CD8-positive, alpha-beta memory T cell (primary cell): ENCODE measurements at places on chromosomes 16 and 17.
A peak's percentile ranks its signal among the peaks of the same experiment; 100 is the strongest.

DNA sequence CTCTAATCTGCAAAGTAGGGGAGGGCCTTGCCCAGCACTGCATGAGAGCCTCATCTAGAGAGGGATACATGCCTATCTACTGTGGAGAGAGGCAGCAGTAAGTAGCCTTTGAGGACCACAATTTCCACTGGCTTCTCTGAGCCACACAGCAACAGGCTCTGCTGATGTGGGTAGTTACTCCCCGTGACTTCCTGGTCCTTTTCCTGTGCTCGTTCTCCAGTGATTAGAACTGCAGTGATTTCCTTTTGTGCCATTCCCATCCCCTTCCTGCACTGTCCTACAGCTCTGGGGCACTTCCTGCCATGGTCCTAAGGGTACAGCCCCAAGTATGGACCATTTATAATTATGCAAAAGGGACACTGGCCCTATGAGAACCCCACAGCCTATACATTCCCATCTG lies 3.0 kb downstream of the PLSCR3 start:
- no peak for DNase-seq

- no peak for DNase-seq
These were observed 22.0 kb downstream of the TEX14 start for GRCh38 chr17:58669853-58670252.

DNA sequence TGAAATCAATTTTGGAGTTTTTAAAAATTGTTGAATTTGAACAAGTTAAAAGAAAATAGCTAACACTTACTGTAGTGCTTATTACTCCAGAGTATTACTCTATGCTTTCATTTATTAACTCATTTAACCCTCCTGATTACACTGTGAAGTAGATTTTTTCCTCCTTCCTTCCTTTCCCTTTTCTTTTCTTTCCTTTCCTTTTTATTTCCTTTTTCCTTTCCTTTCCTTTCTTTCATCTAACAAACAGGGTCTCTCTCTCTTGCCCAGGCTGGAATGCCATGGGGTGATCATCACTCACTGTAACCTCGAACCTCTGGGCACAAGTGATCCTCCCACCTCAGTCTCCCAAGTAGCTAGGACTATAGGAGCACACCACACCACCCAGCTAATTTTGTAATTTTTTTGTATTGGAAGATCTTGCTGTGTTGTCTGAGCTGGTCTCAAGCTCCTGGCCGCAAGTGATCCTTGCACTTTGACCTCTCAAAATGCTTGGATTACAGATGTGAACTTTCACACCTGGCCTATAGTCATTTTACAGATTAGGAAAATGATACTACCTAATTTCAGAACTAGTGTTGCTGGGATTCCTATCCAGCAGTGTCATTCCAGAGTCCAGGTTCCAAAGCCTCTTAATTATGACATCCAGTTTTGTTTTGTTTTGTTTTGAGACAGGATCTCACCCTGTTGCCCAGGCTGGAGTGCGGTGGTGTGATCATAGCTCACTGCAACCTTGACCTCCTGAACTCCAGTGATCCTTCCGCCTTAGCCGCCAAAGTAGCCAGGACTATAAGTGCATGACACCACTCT lies 59.9 kb downstream of the TAOK1 start:
- no peak for DNase-seq

DNA sequence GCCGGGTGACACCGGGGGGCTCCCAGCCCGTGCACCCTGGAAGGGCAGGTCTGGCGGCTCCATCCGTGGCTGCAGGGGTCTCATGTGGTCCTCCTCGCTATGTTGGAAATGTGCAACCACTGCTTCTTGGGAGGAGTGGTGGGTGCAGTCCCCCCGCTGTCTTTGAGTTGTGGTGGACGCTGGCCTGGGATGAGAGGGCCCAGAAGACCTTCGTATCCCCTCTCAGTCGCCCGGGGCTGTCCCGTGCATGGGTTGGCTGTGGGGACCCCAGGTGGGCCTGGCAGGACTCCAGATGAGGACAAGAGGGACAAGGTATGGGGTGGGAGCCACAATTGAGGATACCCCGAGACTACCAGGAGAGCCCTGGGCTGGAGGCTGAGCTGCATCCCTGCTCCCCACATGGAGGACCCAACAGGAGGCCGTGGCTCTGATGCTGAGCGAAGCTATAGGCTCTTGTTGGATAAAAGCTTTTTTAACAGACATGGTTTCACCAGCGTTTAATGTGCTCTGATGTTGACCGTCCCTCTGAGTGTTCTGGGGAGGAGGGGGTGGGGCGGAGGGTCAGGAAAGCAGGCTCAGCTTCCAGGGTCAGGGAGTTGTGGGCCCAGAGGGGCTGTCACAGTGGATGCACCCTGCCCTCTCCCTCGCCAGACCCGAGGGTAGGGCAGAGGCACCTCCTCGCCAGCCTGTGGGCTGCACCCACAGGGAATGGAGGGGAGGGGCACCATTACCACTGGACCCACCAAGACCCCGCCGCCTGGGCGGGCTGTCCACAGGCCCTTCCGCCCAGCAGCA lies 5.4 kb downstream of the SPATA2L start:
- DNase-seq = peak; percentile 39

DNA sequence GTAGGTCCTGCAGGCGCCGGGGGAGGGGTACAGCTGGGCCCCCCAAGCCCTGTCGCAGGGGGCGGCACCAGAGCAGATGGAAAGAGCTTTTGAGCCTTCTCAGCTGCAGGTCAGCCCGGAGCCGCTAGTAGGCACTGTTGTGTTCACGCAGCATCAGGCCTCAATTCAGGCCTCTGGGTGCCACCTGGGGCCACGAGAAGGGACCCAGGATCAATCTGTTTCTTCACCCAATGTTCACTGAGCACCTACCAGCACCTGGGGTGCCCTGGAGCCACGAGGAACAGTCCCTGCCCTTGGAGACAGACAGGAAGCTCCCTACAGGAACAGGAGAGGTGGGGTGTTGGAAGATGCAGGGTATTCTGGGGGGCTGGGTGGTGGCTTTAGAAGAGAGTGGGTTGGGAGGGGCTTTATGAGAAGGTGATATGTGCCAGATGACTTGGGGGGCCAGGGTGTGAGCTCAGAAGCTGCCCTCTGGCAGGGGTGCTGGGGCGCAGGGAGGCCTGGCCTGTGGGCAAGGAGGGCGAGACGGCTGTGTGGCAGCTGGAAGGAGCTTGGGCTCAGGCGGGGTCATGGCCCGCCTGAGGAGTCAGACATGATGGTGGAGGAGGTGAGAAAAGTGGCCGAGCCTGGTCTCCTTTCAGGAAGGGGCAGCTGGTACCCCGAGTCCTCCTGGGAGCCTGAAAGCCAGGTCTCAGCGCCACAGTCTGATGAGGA lies 121.9 kb upstream of the GSE1 start:
- DNase-seq = peak; percentile 52

DNA sequence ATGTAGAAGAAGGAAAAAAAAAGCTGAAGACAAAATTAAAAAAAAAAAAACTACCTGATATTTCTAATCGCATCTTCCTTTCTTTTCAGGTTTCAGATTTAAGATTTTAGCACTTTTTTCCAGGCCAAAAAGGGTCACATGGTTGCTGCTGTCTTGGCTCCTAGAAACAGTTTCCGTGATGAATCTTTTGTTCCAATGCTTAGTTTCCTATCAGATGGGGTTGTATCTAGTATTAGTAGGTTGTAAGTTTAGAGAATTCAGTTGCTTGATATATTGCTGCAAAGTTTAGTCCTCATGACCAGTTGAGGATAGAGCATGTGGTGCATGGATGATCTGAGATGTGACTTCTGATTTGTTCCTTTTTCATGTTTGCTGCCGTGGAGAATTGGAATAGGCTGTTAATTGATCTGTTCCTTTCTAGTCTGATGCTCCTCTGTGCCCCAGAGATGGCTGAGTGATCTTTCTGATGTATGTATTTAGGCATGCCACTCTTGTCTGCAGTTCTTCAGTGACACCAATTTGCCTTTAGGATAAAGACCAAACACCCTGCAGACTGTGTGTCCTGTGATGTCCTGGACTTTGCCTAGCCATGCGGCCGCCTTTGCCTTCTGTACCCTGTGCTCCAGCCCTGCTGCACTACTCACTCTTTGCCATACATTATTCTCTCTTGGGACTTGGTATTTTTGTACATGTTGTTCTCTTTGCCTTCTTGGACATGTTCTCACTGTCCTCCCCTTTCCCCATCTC lies 94.0 kb downstream of the MRTFB start:
- no peak for DNase-seq

- DNase-seq = no peak
These were observed 32.1 kb upstream of the FBXW10B start for GRCh38 chr17:15651583-15652110.

DNA sequence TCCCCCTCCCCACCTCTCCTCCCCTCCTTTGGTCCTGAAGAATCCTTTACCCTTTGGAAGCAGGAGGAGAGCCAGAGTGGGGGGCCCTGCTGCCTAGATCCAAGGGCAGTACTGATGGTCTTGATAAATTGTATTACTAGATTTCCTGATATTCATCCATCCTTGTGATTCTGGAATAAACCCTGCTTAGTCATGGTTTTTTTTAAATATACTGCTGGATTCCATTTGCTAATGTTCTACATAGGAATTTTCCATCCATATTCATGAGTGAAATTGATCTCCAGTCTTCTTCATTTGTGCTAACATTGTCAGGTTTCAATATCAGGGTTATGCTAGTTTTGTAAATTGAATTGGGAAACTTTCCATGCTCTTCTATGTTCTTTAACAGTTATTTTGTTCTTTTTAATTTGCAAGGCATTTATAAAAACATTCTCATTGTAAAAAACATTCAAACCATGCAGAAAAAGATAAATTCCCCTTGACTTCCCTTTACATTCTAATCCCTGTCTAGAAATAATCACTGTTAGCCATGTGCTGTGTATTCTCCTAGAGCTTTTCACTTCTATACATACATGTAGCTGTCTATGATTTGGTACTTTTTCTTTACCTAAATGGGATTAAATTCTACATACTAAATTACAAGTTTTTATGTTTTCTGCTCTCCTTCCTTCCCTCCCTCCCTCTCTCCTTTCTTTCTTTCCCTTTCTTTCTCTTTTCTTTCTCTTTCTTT lies 56.7 kb downstream of the CCDC42 start:
- DNase-seq = no peak

DNA sequence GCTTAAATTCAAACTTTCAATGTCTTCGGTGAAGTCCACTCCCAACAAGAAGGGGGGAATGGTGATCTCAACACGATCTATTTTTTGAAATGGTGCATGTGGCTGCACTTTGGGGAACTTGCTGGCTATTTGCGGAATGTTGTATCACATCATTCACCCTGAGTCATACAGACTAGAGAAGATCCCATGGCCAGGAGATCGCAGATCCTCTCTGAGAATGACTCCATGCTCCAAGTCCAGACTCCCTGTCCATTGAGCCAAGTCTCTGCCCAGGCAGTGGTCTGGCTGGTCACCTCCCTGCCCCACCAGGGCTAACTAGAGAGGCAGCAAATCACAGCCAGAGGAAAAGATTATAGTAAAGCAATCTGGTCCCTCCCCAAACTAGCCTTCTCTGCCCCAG lies 120.6 kb downstream of the XYLT1 start:
- no peak for DNase-seq

GRCh38 chr16:57480754-57481230 lies 5.5 kb downstream of the DOK4 start:
- no peak for DNase-seq

GRCh38 chr17:66967837-66968543 lies 3.5 kb downstream of the CACNG4 start:
- DNase-seq = no peak

GRCh38 chr16:77943801-77944200 lies 78.5 kb upstream of the CLEC3A start:
- DNase-seq = no peak
